Activated CD8-positive, alpha-beta memory T cell treated with anti-CD3 and anti-CD28 coated beads, Interleukin-2, amount 50 U/mL, for 48 hours (primary cell): ENCODE measurements at places on chromosomes 11 and 22.
A peak's percentile ranks its signal among the peaks of the same experiment; 100 is the strongest.

- DNase-seq: no peak
Observed at GRCh38 chr11:96393753-96394348, 4.0 kb downstream of the JRKL start.

DNA sequence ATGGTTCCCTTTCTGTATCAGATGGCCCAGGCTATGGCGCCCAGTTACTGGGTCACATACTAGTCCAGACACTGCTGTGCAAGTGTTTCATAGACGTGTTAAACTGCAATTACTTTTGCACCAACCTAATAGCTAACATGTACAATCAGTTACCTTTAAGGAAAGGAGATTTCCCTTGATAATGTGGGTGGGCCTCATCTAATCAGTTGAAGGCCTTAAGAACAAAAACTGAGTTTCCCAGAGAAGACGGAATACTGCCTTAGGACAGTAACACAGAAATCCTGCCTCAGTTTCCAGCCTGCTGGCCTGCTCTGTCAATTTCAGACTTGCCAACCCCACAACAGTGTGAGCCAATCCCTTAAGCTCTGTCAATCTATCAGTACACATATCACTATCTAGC is 229.9 kb upstream of the SYN3 start:
- no peak for DNase-seq

DNA sequence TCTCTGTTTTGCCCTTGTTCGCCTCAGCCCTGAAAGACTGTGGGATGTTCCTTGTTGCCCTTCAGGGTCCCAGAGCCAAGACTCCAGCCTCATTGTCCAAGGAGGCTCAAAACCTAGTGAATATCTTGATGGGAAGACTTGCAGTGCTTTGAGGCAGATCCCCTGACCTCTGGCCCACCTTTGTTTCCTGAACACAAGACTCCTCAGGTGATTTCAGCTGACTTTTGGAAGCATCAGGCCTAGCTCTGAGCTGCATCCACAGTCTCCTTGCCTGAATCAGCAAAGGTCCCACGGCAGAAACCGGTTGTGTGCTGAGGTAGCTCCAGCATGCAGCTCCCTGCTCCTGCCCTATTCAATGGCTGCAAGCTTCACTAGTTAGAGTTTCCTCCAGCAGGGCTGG is 159.3 kb upstream of the B3GAT1 start:
- DNase-seq: peak; percentile 32

GRCh38 chr11:103584720-103585119 is 451.7 kb upstream of the DDI1 start:
- DNase-seq: no peak

GRCh38 chr11:91749251-91749650 is 475.4 kb upstream of the FAT3 start:
- no peak for DNase-seq

- DNase-seq: no peak
Observed at GRCh38 chr11:77557553-77557952, 32.2 kb upstream of the AQP11 start.

GRCh38 chr22:20566420-20567260 is 59.2 kb downstream of the MED15 start:
- DNase-seq: peak; percentile 70

DNA sequence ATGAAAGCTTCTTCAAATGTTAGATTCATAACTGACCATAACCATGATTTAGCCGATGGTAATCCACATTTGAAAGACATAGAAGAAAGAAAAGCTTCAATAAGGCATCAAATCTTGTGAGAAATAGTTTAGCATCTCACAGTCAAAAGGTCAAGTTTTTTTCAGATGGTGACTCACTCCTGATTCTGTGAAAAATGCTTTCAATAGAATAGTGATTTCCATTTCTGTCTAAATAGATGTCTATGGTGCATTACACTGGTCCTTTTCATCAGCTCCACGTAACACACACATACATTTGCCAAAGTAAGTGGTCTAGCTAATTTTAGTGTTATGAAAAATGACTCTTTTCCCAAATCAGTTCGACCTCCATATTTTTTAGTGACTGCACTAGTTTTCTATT is 139.2 kb downstream of the LRRC4C start:
- no peak for DNase-seq

DNA sequence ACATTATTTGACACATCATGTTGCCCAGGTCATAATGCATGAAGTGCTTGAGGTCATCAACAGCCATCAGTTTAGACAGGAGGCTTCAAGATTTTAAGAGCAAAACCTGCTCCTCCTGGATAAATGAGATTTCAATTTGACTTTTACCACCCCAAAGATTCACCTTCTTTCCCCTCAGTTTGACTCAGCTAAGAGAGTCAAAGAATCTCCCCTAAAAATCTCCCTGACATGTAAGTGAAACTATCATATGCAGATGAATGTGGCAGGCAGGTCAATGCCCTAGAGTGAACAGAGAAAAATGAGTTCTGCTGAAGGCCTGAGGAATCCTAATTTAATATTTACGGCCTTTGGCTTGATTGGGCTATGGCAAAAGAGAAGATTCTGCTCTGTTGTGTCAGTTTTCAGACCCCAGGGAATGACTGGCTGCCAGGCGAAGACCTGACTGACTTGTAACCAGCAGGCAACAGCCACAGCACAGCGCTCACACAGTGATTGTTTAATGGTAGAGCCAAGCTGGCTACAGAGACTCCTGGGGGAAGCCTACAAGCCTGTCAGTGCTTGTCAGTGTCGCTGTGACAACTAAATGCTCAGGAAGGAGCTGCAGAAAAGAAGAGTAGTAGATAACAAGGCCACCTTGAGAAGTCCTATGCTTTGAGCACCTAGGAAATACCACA is 491.2 kb upstream of the LRRC4C start:
- DNase-seq: no peak

DNA sequence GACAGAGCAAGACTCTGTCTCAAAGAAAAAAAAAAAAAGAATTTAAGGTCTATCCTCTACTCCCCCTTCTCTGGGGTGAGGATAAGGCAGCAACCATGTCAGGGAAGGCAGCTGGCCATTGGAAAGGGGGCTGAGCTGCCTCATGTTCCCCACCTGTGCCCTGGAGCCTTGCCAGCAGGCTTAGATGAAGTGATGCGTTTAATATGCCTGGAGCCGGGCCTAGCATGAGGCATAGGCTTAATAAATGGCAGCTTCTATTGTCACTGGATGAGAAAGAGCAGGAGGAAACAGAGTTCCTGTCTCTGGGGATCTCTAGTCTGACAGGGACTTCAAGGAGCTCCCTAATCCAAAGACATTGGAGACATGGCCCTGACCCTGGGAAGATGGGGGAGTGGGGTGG is 3.2 kb upstream of the KCNE3 start:
- peak; percentile 25 for DNase-seq

GRCh38 chr11:108647701-108648527 is 17.0 kb upstream of the DDX10 start:
- peak; percentile 68 for DNase-seq

- DNase-seq: no peak
Observed at GRCh38 chr11:17421781-17422180, 33.3 kb upstream of the KCNJ11 start.

DNA sequence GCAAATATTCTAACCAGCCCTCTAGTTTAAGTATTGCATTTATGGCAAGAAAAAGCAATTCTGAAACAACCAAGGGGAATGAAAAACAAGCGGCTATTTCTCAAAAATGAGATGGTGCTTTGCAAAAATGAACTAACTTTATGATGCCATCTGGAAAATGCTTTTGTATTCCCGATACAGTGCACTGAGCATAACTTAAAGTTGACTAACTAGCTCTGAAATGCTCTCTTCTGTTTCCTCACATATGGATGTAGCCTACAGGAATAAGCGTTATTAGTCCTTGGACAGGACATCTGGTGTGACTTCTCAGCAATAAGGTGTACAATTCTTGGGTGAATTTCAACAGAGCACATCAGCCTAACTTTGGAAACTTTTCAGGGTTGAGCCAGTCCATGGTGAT is 228.2 kb upstream of the DDI1 start:
- DNase-seq: no peak

DNA sequence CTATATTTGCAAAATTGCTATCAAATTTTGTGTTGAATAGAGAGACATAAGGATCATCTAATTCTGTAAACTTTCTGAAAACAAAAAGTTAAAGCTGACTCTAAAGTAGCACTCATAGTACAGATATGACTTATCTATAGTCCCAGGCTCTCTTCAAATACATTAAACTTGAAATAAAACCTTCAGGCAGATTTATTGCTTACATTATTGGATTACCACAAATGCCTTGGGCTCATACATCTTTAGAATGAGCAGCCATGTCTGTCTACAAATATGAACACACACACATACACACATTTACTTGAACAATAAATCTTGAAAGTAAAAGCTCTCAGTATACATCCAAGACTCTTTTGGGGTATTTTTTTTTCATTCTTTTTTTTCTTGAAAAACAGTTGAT is 207.9 kb downstream of the LUZP2 start:
- DNase-seq: no peak

GRCh38 chr11:113314389-113315301 is at the start of gene TTC12:
TTC12 (plus strand) TSS chr11:113314583; CDS start chr11:113316258, 1,675 bp downstream.
- DNase-seq: peak; percentile 95

DNA sequence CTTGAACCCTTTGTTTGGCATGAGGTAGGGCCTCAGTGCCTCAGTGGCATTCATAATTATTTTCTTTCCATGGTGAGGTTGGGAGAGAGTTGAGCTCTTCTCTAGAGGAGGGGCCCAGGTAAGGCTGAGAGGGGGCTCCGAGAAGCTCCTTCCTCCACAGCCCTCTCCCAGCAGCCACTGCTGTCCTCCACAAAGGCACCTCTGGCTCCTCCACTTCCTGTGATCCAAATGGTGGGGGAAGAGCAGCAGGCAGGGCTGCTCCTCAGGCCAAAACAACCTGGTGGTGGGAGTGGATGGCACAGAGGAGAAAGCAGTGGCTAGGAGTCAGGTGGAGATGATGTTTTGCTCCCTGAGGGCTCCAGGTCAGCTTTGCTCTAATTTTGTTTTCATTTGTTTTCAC is 13.3 kb downstream of the ROBO4 start:
- DNase-seq: no peak

GRCh38 chr22:28329186-28330073 is 350.2 kb downstream of the TTC28 start:
- no peak for DNase-seq

- no peak for DNase-seq
Observed at GRCh38 chr22:36682811-36683210, 20.7 kb downstream of the CACNG2 start.

DNA sequence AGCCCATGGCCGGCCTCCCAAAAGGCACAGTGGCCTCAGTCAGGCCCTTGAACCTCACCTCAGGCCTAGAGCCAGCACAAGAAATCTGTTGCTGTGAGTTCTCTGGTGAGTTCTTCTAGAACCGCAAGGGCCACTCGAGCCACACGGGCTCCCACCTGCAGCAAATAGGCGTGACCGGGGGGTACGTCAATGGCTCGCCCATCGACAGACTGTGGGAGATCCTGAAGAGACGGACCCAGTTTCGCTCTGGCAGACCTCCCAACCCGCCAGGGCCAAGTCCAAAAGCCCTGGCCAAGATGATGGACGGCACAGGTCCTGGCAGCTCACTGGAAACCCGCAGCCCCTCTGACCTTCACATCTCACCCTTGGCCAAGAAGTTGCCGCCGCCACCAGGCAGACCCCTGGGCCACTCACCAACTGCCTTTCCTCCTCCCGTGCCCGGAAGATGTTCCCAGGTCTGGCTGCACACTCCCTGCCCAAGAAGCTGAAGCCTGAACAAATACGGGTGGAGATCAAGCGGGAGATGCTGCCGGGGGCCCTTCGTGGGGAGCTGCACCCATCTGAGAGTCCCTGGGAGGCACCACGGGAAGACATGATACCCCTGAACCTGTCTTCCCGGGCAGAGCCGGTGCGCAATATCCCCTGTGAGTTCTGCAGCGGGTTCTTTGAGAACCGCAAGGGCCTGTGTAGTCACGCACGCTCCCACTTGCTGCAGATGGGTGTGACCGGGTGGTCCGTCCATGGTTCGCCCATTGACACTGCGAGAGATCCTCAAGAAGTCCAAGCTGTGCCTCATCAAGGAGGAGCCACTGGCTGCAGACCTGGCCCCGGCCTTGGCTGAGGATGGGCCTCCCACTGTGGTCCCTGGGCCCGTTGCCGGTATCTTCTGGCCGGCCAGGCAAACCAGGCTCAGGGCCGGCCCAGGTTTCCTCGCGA is 544.2 kb upstream of the CCDC179 start:
- DNase-seq: no peak

DNA sequence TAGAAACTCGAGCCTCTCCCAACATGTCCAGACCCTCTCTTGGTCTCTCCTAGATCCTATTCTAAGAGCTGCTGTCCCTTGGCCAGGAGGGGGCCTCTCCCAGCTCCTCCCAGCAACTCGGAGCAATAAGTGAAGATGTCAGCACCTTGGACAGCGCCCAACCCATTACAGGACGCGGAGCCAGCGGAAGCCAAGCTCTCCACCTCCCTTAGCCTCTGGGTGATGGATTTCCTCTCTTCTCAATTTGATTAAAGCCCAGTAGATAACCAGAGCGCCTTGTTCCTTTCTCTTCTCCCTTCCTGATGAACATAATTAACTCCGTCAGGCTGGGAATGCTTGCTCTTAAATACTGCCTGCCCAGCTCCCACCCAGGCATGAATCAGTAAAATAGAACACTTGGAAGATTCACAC is 26.2 kb upstream of the TPBGL start:
- DNase-seq: peak; percentile 94

DNA sequence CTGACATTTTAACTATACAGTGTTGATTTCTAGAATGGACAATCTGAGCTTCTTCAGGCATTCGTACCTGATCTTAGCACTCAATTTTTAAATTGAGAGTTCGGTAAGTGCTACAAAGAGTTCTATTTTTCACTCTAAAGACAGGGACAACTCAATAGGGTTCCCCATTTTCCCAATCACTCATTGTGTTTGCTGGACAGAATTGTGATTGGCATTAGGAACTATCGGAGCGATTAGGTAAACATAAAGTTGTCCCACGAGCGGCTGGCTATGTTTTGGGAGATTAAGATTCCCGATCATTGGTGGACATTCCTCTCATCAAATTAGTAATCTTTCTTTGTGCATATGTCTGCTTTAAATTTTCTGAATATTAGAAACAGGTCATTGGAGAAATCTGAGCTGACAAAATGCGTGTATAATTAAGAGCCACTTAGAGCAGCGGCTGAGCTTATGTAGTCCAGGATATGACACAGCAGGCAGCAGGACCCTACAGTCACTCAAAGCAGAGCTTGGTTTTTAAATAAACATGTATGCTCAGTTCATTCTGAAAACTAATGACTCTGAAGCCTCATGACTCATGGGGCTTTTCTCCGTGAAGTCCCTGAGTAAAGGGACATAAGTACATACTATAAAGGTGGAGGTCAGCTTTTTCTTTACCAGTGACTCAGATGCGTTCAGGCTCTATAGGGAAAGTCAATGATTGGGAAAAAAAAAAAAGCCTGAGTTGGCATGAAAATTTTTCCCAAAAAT is 109.4 kb downstream of the GRIA4 start:
- DNase-seq: no peak

DNA sequence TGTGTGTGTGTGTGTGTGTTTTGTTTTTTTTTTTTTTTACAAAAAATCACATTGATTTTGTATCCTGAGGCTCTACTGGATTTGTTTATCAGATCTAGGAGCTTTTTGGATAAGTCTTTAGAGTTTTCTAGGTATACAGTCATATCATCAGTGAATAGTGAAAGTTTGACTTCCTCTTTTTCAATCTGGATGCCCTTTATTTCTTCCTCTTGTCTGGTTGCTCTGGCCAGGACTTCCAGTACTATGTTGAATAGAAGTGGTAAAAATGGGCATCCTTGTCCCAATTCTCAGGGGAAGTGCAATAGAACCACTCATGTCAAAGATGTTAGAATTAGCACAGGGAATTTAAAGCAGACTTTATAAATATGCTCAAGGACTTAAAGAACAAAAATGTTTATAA is 32.6 kb upstream of the PRDM11 start:
- DNase-seq: no peak
